Muscle of arm (tissue), 14 donors: ENCODE measurements at places on chromosomes 4 and X. TPM values are rescaled to one million over a fixed set of nuclear protein-coding genes. Genes with fewer than 3 reads are reported as not detected.
A peak's percentile ranks its signal among the peaks of the same experiment; 100 is the strongest.

DNA sequence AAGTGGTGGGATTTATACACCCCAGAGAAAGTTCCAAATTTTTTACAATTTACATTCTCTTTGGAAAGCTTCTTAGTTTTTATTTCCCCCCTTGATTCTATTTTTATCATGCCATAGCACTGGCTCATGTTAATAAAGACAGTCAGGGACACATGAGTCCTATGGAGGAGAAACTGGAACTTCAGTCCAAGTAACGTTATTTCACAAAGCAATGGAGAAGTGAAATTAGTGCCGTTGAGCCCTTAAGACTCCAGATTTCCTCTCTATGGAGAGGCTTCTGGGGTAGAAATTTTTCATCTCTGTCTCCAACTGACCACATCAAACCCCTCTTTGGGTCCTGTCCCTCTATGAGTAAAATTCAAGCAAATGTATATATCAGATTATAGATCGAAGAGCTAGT, 12.8 kb upstream of the TASL start:
- DNase-seq: no peak

The AMOT gene
- polyA plus RNA-seq: 27.2 TPM

The TXK gene
- polyA plus RNA-seq: 0.62 TPM

GRCh38 chrX:95629737-95630136, 1054.9 kb upstream of the DIAPH2 start:
- no peak for DNase-seq

DNA sequence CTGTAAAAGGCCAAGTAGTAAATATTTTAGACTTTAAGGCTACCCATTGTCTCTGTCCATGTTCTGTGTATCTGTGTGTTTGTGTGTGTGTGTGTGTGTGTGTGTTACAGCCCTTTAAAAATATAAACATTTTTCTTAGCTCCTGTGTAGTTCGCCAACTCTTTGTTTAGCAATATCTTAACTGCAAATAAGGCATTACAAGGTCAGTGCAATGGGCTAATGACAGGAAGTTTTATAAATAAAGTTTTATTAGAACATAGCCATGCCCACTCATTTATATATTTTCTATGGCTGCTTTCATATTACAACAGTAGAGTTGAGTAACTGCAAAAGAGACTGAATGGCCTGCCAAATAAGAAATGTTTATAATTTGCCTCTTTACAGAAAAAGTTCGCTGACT, 5.9 kb upstream of the SLC7A11 start:
- no peak for DNase-seq

The NR3C2 gene
- polyA plus RNA-seq: 19.7 TPM

GRCh38 chr4:172982151-172982590, 186.4 kb upstream of the GALNT7 start:
- DNase-seq: no peak

The COL25A1 gene
- 6.1 TPM for polyA plus RNA-seq

DNA sequence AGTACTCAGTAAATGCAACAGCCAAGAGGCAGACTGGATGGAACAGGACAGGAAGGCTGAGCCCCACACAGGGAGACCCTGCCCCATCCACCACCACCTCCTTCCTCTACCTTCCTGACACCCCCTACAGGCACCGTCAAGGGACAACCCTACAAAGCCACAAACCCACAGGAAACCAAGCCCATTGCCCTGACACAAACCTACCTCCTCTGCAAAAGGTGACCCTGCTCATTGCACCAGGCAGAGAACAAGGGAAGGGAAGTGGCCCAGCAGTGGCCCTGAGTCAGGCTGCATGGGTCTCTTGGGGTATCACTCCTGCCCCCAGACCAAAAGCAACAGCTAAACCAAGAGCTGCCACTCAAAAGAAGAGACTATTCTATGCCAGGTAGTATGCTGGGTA, 21.0 kb downstream of the JAKMIP1 start:
- no peak for DNase-seq

DNA sequence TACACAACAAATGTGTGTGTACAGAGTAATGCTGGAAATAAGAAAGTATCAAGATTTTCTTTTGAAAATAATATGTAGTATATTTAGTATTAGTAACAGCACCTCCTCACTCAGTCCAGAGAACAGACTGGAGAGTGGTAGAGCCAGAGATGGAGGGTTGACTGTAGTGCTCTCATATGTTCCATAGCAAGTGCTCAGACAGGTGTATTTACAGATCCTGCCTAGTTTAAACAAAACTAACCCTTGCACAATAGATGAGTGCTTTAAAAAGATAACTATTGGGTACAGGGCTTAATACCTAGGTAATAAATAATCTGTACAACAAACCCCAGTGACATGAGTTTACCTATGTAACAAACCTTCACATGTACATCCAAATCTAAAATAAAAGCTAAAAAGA, 381.0 kb upstream of the EMCN start:
- DNase-seq: no peak

- no peak for DNase-seq
These were observed 796.7 kb downstream of the RAPGEF2 start for GRCh38 chr4:159899596-159899995.

- DNase-seq: peak; percentile 100
These were observed at the start of gene GTPBP6 for GRCh38 chrX:318739-319578. GTPBP6 (minus strand) TSS chrX:318796; CDS start chrX:318787, 9 bp downstream.

The MAOB gene
- 0.76 TPM for polyA plus RNA-seq

The EGFL6 gene
- 73.5 TPM for polyA plus RNA-seq

DNA sequence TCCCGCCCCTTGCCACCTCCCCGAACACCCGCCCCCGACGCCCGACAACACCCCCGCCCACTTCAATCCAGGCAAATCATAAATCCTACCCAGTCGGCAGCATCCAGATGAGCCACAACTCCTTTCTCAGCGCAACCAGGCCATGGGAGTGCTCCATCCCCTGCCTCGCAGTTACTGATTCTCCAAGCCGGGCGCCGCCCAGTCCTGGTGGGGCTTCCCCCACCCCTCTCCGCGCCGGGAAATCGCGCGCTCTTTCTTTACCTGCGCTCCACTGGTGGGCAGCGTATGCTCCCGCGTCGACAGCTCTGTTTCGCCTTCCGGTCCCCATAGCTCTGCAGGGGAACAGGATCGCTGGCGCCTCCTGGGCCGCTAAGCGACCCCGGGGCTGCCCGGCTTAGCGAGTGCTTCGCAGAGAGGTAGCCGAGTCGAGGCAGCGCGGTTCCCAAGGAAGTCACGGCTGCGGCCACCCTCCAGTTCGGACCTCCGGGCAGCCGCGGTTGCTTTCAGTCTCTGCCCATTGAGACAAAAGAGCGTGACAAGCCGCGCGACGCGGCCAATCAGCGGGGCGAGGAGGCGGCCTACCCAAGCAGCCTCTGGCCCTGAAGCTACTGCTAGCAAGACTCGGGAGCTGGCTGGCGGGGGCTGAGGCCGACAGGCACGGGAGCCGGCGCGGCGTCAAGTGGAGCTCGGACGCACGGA, 43.7 kb upstream of the TMSB15B start:
- peak; percentile 69 for DNase-seq
